CD4-positive, alpha-beta T cell treated with Interleukin-1 beta for 1 hour (primary cell): ENCODE measurements at places on chromosomes 12 and 14.
A peak's percentile ranks its signal among the peaks of the same experiment; 100 is the strongest.

DNA sequence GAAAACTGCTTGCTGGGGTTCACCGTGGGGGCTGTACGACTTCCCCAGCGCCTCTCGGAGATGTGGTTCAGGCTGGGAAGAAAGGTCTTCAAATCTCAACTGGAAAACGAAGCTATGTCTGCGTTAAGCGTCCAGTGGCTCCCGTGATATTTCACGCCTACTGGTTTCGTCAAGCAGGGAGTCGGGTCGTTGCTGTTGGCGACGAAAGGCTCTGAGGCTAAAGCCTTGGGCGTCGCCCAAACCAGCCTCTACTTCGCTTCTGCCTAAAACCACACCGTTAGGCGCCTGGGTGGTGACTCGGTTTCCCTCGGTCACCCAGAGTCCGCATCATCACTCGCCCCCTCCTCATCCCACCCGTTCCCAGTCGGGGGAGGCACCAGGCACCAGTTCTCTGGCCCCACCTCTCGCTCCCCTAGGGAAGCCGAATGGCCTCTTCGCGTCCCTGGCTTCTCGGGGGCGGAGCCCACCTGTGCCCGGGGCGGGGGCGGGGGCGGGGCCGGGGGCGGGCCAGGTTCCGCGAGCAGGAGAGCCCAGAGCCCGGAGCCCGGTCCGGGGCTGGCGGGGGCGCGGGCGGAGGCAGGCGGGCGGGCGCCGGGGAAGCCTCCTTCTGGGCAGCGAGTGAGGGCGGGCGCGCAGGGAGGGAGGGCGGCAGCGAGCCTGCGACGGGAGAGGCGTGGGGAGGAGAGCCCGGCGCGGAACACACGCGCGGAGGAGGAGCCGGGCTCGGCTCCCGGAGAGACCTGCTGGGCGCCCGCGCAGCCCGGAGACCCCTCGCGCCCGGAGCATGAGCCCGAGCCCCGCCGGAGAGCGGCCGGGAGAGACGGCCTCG lies at the start of gene B4GALNT3:
Gene B4GALNT3, plus strand, starts transcription at position 510 of the 829 bp plus-strand sequence. CDS start 438 bp downstream, outside the sequence.
- DNase-seq, result peak; percentile 57

DNA sequence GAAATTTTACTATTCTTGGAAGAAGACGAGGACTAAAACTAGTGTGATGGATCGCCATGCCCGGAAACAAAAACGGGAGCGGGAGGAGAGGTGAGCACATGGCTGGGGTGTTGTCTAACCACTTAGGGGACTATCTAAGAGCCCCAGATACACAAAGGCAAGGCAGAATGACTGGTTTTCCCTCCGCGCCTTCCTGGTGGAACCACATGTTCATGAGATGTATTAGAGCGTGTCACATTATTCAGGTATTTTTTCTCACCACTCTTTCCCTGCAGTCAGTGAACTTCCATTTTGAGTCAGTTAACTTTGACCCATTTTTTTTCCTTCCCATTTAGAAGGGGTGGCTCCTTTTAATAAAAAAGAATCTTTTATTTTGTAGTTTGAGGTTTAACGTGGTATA lies 68.8 kb upstream of the TRAF3 start:
- DNase-seq, result no peak

DNA sequence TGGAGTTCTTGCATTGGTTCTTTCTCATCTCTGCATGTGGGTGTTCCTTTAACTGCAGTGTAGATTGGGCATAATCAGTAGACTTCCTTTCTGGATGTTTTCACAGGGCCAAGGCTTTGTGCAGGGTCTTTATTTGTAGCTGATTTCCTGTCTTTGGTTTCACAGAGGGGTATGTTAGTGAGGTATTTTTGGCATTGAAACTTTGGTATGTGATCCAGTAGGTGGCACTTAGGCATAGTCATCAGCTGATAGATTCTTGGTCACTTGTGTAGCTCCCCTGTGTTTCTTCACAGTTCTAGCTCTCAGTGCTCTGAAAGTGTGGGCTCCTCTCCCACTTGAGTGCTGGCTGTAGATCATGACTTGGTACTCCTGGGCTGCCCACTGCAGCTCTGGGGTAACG lies 52.7 kb upstream of the LMO3 start:
- DNase-seq, result no peak

DNA sequence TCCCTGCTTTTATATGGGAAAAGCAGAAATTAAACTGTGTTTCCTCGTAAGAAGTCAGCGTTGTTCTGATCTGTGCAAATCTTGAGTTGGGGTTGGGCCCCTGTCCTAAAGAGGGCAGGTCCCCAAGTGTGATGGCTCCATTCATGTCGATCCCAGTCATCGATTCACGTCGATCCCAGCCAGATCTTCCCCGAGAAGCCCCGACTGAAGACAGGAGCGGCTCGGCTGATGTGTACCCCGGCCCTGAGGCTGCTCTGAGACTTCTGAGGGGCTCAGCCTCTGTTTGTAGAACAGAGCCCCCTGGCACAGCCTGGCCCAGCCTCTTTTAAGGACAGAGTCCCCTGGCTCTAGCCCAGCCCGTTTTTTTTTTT lies 9.3 kb downstream of the PGAM5 start:
- no peak for DNase-seq

- no peak for DNase-seq
These were observed 1.9 kb downstream of the BMP4 start for GRCh38 chr14:53954551-53955228.

DNA sequence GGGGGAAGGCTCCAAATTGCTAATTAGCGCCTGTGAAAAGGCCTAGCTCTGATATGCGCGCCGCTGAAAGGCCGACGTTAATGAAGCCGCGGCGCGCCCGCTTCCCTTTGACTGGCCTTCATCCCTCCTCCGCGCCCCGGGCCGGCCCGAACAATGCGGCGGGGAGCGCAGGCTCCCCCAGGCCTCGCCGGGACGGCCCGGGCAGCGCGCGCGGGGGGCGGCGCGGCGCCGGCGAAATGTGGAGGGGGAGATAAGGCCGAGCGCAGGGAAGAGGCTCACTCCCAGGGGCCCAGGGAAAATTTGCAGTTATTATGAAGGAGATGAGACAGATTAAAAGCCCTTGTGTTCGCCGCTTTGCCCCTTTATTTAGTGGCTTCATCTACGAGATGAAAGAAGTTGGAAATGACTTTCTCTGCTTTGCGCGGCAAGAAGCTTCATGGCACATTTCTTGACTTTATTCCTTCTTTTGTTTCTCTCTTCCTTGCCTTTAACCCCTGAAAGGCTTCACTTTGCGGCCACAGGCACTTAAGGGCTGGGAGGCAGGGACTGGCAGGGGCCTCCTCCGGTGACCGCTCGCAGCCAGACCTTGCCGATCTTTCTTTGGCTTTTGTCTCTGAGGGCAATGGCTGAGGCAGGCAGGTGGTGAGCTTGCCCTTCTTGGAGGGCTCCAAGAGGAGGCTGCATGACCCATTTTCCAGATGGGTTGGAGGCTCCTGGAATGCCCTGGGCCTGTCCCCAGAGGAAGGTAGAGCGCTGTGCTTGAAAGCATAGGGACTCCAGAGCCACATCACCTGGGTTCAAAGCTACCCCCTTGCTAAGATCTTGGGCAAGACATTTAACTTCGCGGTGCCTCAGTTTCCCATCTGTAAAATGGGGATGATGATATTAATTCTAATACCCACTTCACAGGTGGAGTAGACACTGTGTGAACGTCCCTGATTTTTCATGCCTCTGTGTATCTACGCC lies 12.7 kb upstream of the GPATCH2L start:
- DNase-seq, result no peak

- DNase-seq, result peak; percentile 41
These were observed 1324.8 kb downstream of the TMEM121 start for GRCh38 chr14:106850913-106851825.

- no peak for DNase-seq
These were observed 191.6 kb upstream of the NUDT4 start for GRCh38 chr12:93186131-93186530.

- no peak for DNase-seq
These were observed 38.4 kb upstream of the CEP83 start for GRCh38 chr12:94498073-94498472.

DNA sequence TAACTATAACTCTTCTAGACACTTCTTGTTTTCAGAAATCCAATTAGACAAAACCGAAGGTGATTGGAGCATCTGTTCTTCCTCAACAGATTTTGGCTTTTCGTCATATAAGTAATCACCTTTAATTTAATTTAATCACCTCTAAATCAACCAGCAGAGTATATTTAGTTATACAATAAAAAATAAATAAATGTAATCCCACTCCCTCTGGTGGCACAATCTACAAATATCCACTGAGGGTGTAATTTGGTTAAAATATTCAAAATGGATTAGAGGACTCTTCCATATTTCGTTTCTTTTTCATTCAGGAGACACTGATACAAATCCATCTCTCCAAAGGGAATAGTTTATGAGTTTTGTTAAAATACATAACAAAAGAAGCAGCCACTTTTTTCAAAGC lies 18.3 kb upstream of the SLC35F4 start:
- no peak for DNase-seq

- DNase-seq, result no peak
These were observed 35.5 kb upstream of the RERG start for GRCh38 chr12:15256761-15257160.

DNA sequence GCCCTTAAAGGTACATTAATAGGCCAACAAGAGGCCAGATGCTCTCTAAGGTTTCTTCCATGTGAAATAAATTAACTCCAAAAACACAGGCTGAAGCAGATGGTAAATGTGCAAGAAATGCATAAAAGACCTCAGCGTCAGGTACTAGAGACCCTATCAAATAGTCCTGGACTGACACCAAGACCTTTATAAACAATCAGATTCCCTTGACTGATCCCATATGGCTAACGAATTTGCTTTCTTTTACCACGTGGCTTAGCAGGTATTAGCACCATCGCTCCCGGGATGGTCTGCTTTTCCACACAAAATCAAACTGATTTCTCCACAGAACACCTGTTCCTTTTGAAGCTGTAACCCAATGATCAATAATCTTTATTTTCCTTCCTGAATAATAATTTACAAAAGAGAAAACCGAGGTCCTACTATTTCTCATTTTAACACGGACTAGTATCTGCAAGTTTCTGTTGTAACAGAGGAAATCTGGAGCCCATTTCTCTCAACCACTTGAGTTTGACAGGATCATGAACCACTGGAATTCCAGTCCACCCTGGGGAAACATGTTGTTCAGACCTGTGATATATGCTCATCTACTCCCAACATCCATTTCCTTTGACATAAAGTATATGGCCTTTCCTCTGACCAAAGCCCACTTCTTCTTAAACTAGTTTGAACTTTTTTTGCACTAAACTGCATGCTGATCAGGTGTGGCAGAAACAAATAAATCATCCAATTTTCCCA lies 48.2 kb upstream of the DAAM1 start:
- DNase-seq, result no peak

DNA sequence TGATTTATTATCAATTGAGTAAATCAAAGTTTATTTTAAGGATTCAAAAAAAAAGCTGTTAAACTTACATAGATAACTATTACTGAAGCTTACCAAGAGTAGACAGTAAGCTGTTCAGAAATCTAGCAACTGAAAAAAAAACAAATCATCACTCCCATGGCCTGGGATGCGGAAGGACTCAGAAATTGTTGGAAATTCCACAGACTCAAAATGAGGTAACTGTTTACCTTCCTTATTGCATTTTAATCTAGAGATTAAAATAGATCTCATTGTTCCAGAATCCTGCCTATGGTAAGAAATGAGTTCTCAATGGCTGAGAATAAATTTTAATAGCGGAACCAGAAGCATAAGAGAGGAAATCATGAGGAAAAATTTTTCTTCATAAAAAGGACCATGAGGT lies 87.2 kb downstream of the PPM1H start:
- no peak for DNase-seq

- peak; percentile 81 for DNase-seq
These were observed 10.0 kb upstream of the SMARCD1 start for GRCh38 chr12:50074936-50075807.
